Karpas-422 (cell line): ENCODE measurements at places on chromosomes 7 and 10. TPM values are rescaled to one million over a fixed set of nuclear protein-coding genes. Genes with fewer than 3 reads are reported as not detected.

CCL24 gene
- not detected in 2 replicates for total RNA-seq

LRRC61 gene
- 4.1 and 16.5 TPM in 2 replicates for total RNA-seq

DNA sequence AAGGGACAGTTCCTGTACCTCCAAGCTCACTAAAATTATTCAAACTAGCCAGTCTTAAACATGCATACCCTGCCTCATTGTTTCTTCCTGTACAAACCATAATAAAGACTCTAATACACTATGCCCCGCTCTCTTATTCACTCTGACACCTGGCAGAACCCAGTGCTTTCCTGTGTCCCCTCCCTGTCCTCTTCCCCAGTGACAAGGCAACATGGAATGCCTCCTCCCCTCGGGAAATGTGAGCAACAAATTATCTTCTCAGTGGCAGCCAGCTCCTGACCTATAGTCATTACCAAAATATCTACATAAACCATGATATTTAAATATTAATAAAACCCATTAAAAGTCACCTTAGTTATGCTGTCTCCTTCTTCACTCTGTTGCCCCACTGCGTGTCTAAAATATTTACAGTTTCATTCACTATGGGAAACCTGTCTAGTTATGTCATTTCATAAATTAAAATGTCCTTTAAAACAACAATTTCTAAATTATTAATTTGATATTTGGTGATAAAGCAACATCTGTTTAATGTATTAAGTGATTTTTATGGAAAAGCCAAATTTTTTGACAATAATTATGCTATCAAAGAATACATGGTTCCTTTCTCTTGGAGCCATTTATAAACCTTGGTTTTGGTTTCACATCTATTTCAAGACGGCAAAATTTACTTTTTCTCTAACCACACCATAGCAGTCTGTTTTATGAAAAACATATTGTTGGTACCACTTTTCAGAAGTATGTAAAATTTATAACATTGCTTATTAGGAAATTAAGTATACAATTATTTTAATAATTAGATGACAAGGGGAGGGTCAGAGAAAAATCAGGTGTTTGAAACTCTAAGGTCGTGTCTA, 1355.2 kb downstream of the XPNPEP1 start:
- DNase-seq = no peak

DNA sequence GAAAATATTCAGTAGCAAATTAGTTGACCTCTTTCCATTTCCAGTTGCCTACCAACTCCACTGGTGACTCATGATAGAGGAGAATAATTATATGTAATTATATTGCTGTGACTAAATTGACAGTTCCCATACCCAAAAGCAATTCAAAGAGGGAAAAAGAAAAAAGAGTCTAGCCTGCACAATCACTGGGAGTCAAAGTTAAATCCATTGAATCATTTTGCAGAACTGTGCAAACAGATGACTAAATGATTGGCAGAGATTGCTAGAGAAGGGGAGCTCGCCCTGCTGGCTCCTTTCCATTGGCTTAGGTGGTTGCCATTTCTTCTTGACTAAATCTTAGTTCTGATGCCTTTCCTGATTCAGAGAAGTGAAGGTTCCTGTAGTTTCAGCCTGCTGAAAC, 1228.6 kb upstream of the SORCS1 start:
- DNase-seq = no peak

DNA sequence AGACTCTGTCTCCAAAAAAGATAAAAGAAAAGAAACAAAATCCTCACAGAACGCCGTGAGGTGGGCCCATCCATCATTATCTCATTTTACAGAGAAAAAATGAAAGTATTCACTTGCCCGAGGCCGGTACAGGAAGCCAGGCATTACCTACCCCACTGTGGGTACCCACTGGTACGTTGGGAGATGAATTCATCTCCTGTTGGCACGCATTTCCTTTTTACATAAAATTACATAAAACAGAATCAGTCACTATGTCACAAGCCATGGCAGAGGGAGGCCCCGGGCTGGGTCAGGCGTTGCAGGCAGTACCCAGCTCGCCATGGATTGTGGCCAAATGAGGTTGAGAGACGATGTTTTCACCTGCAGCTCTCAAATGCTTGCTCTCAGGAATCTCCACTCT, 38.6 kb upstream of the TNRC18 start:
- DNase-seq = no peak

DNA sequence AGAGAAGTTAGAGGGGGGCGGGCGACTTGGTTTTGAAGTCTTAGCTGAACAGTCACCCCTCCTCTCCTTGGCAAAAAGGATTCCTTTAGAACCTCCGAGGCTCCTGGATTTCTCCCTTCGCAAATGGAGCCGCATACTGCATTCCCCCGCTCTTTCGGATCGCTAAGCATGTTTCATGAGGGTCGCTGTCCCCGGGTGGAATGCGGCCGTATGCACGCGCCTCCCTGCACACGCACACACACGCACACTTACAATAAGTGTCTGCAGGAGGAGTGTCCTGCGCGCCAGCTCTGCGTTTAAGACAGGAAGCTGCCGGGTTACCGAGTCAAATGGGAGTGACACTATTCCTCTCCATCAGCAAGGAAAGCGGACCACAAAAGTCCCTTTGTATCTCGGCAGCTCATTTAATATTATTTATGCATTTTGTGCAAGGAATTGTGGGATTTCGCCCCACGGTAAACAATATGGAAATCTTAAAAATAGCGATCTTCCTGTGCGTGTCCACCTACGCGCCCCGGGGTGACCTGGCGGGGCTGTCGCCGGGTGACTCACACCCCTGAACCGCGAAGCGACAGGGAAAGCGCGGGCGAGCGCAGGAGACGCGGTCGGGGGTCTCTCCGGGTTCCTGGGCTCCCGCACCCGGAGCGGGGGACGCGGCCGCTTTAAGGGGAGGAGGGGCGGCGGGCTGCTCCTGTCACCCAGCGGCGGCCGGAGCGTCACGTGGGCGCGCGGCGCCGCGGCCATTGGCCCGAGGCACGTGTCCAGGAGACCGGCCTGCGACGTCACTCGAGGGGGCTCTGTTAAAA, 988 bp upstream of the EN2 start:
- DNase-seq = no peak
